ENCODE measurements at places on chromosomes 2 and 18.

- DNase-seq = no peak
Observed at GRCh38 chr18:76131738-76132137, 363.3 kb downstream of the ZNF516 start.

GRCh38 chr2:178404368-178404767, 46.6 kb downstream of the PRKRA start:
- peak; percentile 55 for DNase-seq

DNA sequence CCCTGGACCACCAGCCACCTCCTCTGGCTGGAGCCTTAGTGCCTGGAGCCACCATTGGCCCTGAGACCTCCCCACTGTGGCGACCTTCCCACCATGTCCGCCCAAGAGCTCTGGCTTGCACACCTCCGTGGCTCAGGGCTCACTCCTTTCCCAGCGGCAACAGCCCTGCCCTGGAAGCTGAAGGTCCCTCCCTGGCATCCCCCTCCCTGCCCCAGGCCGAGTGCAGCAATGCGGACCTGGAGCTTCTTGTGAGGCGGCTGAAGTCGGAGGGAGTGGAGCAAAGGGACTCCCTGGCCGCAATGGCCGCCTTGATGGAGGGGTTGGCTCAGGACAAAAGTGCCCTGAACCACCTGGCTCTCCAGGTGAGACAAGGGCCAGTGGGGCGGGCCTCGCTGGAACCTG, 28.6 kb downstream of the CROCC2 start:
- DNase-seq = peak; percentile 17

DNA sequence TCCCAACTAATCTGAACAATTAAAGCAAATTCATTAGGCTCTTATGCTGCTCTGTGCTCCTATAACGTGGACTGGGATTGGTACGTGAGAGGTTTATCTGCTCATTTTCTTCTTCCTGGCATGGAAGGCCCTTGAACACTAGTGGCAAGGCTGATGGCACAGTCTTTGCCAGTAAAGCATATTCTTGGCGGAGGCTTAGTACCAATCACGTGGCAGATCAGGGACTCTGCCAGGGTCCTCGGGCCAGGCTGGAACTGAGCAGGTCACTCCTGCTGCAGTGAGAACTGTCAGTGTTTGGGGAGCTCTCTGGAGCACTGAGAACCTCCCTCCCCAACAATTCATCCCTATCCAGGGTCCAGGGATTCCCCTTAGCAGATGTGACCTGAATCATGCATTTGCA, 3.7 kb upstream of the ALPK2 start:
- no peak for DNase-seq

GRCh38 chr2:71827524-71827901, 320.1 kb downstream of the CYP26B1 start:
- DNase-seq = no peak

- no peak for DNase-seq
Observed at GRCh38 chr2:2575870-2576386, 244.9 kb upstream of the MYT1L start.

- DNase-seq = no peak
Observed at GRCh38 chr2:173232956-173233744, 121.5 kb upstream of the CDCA7 start.

DNA sequence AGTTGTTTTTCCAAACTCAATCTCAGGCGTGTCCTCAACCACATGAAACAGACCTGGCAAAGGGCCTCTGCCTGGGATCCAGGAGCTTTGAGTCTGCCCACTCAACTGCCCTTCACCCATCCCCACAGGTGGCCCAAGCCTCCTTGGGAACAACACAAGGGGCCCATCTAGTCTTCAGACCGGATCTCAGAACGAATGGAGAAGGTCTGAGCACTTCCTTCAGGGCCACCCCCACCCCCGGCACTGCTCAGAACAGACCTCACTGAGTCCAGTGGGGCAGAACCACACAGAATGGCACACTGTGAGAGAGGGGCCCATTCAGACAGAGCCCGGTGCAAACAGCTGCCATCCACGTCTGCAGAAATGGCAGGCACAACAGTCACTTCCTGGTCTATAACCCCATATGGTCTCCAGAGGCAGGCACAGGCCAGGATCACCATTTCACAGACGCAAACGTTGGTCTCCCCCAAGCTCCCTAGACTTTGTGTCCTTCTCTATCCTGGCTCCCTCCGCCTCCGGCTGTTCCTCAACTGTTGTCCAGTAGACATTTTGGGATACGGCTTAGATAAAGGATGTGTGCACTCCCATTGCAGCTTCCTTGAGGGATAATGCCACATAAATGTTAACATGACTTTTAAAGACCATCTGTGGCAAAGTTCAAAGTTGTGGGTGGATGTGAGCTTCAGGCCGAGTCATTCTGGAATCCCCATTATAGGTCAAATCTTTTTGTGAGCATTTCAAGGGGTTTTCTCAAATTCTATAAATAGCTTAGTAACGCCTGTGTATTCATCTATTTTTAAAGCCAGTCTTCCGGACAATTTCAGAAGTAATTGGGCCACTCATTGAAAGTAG, 149.7 kb downstream of the SMAD7 start:
- DNase-seq = no peak

GRCh38 chr2:108898315-108899082, 90.5 kb downstream of the EDAR start:
- no peak for DNase-seq

DNA sequence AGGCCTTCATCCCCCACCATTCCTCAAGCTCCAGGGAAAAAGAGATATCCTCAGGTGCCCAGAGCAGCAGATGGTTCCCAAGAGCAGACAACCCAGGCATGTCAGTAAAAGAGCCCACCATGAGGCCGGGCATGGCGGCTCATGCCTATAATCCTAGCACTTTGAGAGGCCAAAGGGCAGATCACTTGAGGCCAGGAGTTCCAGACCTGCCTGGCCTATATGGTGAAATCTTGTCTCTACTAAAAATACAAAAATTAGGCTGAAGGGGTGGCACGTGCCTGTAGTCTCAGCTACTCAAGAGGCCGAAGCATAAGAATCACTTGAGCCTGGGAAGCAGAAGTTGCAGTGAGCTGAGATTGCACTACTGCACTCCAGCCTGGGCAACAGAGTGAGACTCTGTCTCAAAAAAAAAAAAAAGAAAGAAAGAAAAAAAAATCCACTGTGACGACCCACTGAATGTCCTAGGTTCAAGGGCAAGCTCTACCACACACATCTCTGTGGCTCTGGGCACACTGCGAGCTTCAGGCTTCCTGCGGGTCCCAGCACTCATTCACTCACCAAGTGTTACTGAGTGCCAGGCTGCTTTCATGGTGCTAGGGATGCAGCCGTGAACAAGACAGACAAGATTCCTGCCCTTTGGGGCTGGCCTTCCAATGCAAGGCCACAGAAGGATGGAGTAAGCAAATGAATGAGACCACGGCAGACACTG, 6.5 kb upstream of the DUSP2 start:
- DNase-seq = no peak

GRCh38 chr2:237961637-237962036, 5.2 kb upstream of the UBE2F start:
- no peak for DNase-seq

- DNase-seq = no peak
Observed at GRCh38 chr2:127610561-127610960, 35.4 kb upstream of the GPR17 start.

DNA sequence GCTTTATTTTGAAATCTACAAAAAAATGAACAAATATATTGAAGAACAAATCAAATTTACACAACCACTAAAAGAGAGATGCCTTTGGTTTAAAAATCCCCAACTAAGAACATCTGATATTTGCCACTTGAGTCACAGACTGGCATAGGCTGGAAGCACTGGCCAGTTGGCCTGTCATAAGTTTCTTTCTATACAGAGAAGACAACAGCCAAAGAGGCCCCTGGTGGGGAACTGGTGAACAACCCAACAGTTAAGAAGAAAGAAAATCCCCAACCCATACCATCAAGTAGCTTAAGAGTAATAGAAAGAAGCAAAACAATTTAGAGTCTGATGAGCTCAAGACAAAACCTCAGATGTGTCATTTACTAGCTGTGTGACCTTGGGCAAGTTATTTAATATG, 45.5 kb downstream of the OSR1 start:
- DNase-seq = no peak

GRCh38 chr2:111162718-111163331, 42.1 kb downstream of the BCL2L11 start:
- no peak for DNase-seq

Data from left hindlimb (tissue), 1 donor.